ENCODE measurements at places on chromosomes 3 and 15. TPM values are rescaled to one million over a fixed set of nuclear protein-coding genes. Genes with fewer than 3 reads are reported as not detected.

GRCh38 chr3:127820221-127820825 lies 2.0 kb downstream of the MGLL start:
- no peak overlapping the region for H3K4me3 ChIP-seq
- peaks cover 21% of the 10 kb centered on the region for H3K4me1 ChIP-seq
- no peak for DNase-seq
- H3K27ac ChIP-seq: no peak overlapping the region
- H3K36me3 ChIP-seq: no peaks in the 10 kb centered on the region

- no peak overlapping the region for H3K4me3 ChIP-seq
- DNase-seq: no peak
- no peak overlapping the region for H3K27ac ChIP-seq
- H3K27me3 ChIP-seq: peaks cover 14% of the 10 kb centered on the region
- no peaks in the 10 kb centered on the region for H3K4me1 ChIP-seq
These were observed 13.6 kb upstream of the LTF start for GRCh38 chr3:46478341-46478740.

Gene CHAC1
- 3.6 TPM for total RNA-seq

DNA sequence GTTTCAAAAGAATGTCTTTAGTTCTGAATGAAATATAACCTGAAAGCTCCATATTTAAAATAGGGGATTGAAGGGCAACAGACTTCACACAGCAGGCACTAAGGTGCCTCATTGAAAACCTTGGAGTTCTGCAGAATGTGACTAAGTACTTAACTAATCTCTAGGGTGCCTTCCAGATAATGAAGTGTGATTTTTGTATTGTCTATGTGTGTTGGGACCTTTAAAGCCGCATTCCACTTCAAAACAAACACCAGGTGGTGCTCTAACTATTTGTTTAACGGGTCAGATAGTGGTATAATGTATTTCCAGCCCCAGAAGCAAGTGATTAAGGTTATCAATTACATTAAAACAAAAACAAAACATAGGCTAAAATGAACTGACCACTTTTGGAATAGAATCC lies 28.0 kb downstream of the TFG start:
- H3K27ac ChIP-seq: no peak overlapping the region
- no peak overlapping the region for H3K4me3 ChIP-seq
- H3K36me3 ChIP-seq: peaks cover 76% of the 10 kb centered on the region
- no peaks in the 10 kb centered on the region for H3K4me1 ChIP-seq
- no peaks in the 10 kb centered on the region for H3K27me3 ChIP-seq
- DNase-seq: no peak

- DNase-seq: no peak
- peaks cover 9% of the 10 kb centered on the region for H3K36me3 ChIP-seq
These were observed 3.2 kb downstream of the ZXDC start for GRCh38 chr3:126472277-126473006.

- H3K4me3 ChIP-seq: no peak overlapping the region
- no peaks in the 10 kb centered on the region for H3K36me3 ChIP-seq
- H3K27me3 ChIP-seq: no peaks in the 10 kb centered on the region
These were observed 1092.5 kb upstream of the EPHA6 start for GRCh38 chr3:95721938-95722337.

Gene ARGFX
- total RNA-seq: not detected

Gene GOLGA8M
- total RNA-seq: 0.80 TPM

DNA sequence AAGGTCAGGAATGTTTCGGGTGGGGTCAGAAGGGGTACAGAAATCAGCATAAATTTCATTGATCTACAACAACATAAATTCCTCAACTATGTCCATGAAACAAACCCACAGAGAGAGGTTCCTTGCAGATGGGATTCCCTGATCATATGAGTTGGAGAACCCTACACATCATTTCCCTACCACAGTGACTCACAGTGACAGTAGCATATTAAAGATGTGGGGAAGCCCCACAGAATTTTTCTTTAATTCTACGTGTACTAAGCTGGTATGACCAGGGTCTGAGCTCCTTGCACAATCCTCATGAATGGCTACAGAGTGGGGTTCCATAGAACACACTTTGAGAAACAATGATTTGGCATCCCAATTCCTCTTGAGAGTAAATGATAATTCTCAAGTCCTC lies 116.9 kb upstream of the RAD18 start:
- H3K27me3 ChIP-seq: no peaks in the 10 kb centered on the region
- no peak for DNase-seq
- H3K4me3 ChIP-seq: no peak overlapping the region

GRCh38 chr15:58555162-58556027 lies 123.6 kb downstream of the LIPC start:
- H3K4me1 ChIP-seq: no peaks in the 10 kb centered on the region
- H3K4me3 ChIP-seq: no peak overlapping the region
- H3K27me3 ChIP-seq: no peaks in the 10 kb centered on the region
- no peaks in the 10 kb centered on the region for H3K36me3 ChIP-seq
- no peak for DNase-seq
- H3K27ac ChIP-seq: no peak overlapping the region

Gene DAZL
- total RNA-seq: not detected

GRCh38 chr3:136075218-136075808 lies 109.8 kb downstream of the PPP2R3A start:
- H3K27me3 ChIP-seq: no peaks in the 10 kb centered on the region
- DNase-seq: peak; percentile 81
- H3K36me3 ChIP-seq: no peaks in the 10 kb centered on the region

Gene KPNA4
- 55.1 TPM for total RNA-seq

Gene RAB6B
- not detected for total RNA-seq

DNA sequence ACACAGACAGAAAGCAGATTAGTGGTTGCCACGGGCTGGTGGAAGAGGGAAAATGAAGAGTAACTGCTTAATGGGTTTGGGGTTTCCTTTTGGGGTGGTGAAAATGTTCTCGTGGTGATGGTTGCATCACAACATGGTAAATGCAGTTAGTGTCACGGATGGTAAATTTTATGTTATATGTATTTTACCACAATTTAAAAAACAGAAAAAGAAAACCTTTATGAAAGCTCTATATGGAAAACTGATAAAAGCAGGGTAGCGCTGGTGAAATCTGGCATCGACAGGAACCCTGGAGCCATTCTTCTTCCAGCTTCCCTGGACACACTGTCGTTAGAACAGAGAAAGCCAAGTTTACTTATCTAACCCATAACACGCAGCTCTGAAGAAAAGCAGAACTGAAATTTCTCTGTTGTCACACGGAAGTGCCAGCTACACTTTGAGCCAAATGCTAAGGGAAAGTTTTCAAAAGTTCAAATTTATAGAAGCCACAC lies 287.7 kb upstream of the NR2F2 start:
- H3K36me3 ChIP-seq: no peaks in the 10 kb centered on the region
- peak; percentile 31 for DNase-seq
- H3K4me1 ChIP-seq: peaks cover 6% of the 10 kb centered on the region
- peak overlapping the region; percentile 33 for H3K27ac ChIP-seq
- peak overlapping the region; percentile 35 for H3K4me3 ChIP-seq
- H3K27me3 ChIP-seq: no peaks in the 10 kb centered on the region

DNA sequence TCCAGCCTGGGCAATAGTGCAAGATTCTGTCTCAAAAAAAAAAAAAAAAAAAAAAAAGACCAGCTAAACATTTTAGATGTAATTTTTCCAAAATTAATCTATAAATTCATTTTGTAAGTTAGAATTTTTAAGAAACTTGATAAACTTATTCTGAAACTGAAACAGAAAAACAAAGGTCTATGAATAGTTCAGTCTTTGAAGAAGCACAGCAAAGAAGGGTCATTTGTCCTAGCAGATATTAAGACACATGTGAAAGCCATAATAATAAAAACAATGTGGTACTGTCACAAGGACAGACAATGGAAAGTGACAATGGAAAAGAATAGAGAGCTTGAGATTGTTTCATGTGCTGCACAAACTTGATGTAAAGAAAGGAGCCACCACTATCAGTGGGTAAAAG lies 29.0 kb upstream of the PRSS50 start:
- no peak for DNase-seq
- H3K27ac ChIP-seq: no peak overlapping the region
- H3K4me1 ChIP-seq: no peaks in the 10 kb centered on the region
- H3K27me3 ChIP-seq: no peaks in the 10 kb centered on the region
- H3K36me3 ChIP-seq: no peaks in the 10 kb centered on the region
- H3K4me3 ChIP-seq: no peak overlapping the region

- no peaks in the 10 kb centered on the region for H3K36me3 ChIP-seq
- H3K27ac ChIP-seq: no peak overlapping the region
- DNase-seq: no peak
- no peak overlapping the region for H3K4me3 ChIP-seq
- no peaks in the 10 kb centered on the region for H3K4me1 ChIP-seq
- H3K27me3 ChIP-seq: no peaks in the 10 kb centered on the region
These were observed 166.0 kb downstream of the ARRDC4 start for GRCh38 chr15:98126326-98127085.

DNA sequence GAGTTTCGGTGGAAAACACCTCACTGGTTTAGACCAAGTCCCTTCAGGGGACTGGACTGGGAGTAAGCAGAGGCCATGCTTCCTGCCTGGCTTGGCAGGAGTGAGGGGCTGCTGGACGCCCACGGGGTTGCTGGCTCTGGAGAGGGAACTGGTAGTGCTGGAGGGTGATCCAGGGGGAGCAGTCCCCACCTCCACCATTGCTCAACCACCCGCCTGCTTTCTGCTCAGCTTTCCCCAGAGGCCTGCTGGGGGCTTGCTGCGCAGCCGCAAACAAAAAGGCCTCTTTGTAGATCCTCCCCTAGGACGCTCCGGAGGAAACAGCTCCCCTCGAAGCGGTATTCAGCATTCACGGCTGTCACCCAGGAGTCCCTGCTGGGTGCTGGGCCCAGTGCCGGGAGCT lies 33.5 kb downstream of the EBLN2 start:
- H3K27ac ChIP-seq: no peak overlapping the region
- H3K4me3 ChIP-seq: no peak overlapping the region
- H3K4me1 ChIP-seq: peaks cover 4% of the 10 kb centered on the region
- peaks cover 4% of the 10 kb centered on the region for H3K27me3 ChIP-seq
- DNase-seq: no peak

Gene SLC12A1
- total RNA-seq: not detected

Gene PCLAF
- 0.46 TPM for total RNA-seq

DNA sequence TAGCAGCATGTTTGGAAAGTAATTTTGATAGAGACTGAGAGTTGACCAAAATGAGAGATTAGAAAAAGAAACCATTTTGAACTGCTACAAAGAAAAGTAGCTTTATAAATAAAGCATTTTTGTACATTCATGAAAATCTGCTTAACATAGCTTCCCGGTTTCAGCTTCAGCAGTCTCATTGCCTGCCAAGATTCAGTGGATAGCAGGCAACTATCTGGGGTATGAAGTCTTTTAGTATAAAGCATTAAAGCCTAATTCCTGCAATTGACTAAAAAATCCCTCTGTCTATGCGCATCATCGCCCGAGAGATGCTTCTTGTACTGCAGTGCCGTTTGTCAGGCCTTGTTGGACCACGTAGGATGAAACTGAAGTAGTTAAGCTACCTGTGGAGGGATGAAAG lies 588.4 kb downstream of the NAALADL2 start:
- H3K4me1 ChIP-seq: no peaks in the 10 kb centered on the region
- no peaks in the 10 kb centered on the region for H3K36me3 ChIP-seq
- H3K27ac ChIP-seq: no peak overlapping the region
- no peak overlapping the region for H3K4me3 ChIP-seq
- no peaks in the 10 kb centered on the region for H3K27me3 ChIP-seq
- no peak for DNase-seq

GRCh38 chr3:2790266-2790815 lies 319.8 kb downstream of the IL5RA start:
- H3K27me3 ChIP-seq: no peaks in the 10 kb centered on the region
- H3K4me1 ChIP-seq: no peaks in the 10 kb centered on the region
- no peak overlapping the region for H3K4me3 ChIP-seq
- no peak overlapping the region for H3K27ac ChIP-seq
- no peaks in the 10 kb centered on the region for H3K36me3 ChIP-seq

DNA sequence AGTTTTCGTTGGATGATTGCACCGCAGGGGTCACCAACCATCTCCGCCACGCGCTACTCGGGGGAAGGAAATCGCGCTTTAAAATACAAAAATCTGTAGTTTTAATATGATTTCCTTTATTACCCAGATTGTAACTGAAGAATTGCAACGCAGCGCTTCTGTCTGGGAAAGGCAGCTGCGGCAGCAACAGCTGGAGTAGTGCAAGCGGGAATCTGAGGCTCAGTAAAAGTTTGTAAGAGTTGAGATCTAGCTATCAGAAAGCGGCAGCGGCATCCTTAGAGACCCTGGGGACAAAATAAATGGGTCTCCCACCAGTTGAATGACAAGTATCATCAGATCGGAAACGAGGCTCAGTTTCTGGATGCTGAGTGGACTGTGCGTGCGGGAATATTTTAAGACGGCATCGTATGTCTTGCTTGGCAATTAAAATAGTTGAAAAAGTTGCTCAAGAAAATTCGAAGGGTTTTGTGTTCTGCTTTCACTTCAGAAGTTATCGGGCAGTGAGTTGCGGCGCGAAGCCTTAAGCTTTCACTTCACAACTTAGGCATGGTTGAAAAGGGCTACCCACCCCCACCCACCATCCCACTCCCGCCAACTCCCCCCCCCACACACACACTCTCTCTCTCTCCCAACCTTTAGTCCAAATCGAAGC lies 2.7 kb downstream of the MECOM start:
- H3K4me1 ChIP-seq: peaks cover 54% of the 10 kb centered on the region
- no peak overlapping the region for H3K27ac ChIP-seq
- H3K27me3 ChIP-seq: peaks cover 90% of the 10 kb centered on the region
- H3K36me3 ChIP-seq: no peaks in the 10 kb centered on the region
- H3K4me3 ChIP-seq: peak overlapping the region; percentile 56

DNA sequence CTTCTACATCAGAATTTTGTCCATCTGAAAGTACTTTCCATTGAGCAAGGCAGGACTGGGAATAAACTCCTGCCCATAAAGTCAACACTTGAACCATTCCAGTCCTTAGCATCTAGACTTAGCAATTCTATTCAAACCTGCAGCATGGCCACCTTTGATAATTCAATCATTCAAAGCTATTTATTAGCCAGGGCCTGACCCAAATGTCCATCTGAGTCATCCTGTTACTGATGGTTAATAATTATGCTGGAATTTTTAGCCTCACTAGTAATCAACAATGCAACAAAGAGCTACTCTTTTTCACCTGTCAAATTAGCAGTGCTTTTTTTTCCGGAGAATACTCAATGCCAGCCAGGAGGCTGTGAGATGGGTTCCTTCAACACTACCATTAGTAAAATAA lies 72.7 kb upstream of the SNRK start:
- H3K27me3 ChIP-seq: no peaks in the 10 kb centered on the region
- DNase-seq: no peak
- no peak overlapping the region for H3K27ac ChIP-seq
- H3K4me1 ChIP-seq: no peaks in the 10 kb centered on the region

Gene GOLGA8R
- 4.8 TPM for total RNA-seq

DNA sequence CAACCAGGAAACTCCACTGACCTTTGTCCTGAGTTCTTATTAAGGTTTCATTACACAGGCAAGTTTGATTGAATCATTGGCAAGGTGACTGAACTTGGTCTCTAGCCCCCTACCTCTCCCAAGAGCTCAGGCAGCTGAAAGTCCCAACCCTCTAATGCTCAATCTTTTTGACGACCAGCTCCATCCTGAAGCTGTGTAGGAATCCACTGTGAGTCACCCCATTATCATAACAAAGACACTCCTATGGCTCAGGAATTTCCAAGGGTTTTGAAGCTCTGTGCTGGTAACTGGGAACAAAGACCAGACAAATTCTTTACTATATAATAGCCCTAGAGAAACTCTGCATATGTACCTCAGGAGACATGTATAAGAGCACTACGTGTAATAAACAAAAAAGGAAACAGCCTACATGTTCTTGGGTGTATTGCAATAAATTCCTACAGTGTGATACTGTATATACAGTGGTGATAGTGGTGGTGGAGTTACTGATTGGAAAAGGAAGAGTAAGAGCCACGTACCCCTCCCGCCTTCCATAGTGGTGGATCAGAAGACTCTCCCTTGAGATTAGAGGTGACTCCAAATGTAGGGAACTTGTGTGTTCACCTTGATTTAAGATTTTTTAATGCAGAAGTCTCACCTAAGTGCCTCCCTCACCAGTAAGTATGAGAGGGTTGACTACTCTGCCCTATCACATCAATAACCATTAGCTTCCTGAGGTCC lies 116.6 kb downstream of the ST8SIA2 start:
- H3K4me3 ChIP-seq: no peak overlapping the region
- no peak for DNase-seq
- H3K27me3 ChIP-seq: no peaks in the 10 kb centered on the region
- H3K4me1 ChIP-seq: no peaks in the 10 kb centered on the region

Gene STXBP5L
- not detected for total RNA-seq

Measured in B cell (primary cell).